NCI-H2171 (cell line): ENCODE measurements at places on chromosomes 2 and 18.

DNA sequence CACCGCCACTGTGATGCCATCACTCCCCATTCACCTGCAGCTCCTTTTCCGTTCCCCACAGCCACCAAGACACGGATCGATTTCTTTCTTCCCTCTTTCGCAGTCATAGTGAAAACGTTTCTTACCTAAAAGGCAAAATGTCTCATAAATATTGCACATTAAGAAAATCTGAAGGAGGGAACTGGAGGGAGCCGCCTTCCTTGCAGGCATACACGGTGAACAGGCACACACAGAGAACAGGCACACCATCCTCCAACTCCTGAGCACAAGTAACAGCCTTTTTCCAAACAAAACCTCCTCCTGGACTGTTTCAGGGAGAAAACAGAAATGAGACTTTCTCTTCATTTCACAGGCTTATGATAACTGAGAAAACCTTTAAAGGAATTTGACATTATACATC, 17.0 kb downstream of the MRPS5 start:
- no peak for DNase-seq

DNA sequence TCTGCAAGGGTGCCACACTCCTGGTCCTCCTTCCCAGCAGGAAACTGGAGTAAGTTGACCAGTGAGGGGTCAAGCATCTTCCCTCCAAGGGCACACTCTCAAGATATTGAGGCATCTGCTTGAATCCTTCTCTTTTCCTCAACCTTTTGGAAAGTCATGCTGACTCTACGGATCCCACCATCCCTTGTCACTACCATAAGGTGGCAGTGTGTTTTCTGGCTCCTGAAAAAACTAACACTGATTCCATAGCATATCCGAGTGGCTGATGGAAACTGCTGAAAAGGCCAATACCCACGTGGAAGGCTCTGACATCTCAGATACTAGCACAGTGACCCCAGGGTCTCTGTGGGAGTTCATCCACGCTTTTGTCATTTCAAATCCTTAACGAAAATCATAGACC, 37.1 kb downstream of the GPR45 start:
- DNase-seq, result no peak

- peak; percentile 2 for DNase-seq
Observed at GRCh38 chr2:142603759-142604158, 273.7 kb upstream of the KYNU start.

DNA sequence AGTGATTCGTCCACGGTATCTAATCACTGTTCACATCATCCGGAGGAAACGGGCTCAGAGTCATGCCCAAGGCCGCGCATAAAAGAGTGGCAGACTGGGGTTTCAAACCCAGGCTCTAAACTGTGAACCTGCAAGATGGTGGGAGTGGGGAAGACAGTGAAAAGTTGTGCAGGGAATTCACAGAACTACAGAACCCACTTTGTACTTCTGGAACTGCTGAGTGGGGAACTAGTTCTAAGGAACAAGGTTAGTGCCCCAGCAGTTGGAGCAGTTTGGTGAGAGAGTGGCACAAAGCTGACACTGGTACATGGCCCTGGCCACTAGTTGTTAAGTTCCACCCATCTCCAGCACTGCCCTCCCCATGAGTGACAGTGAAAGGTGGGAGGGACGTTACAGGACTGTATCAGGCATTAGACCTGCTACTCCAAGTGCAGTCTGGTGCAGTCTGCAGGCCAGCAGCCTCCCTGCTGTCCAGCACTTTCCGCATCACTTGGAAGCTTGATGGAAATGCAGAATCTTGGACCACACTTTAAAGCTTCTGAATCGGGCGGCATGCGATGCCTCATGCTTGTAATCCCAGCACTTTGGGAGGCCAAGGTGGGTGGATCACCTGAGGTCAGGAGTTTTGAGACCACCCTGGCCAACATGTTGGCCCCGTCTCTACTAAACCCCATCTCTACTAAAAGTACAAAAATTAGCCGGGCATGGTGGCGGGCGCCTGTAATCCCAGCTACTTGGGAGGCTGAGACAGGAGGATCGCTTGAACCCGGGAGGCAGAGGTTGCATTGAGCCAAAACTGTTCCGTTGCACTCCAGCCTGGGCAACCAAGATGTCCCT, 47.3 kb downstream of the C2orf42 start:
- DNase-seq, result no peak

- peak; percentile 38 for DNase-seq
Observed at GRCh38 chr18:28147674-28148171, 29.2 kb downstream of the CDH2 start.

DNA sequence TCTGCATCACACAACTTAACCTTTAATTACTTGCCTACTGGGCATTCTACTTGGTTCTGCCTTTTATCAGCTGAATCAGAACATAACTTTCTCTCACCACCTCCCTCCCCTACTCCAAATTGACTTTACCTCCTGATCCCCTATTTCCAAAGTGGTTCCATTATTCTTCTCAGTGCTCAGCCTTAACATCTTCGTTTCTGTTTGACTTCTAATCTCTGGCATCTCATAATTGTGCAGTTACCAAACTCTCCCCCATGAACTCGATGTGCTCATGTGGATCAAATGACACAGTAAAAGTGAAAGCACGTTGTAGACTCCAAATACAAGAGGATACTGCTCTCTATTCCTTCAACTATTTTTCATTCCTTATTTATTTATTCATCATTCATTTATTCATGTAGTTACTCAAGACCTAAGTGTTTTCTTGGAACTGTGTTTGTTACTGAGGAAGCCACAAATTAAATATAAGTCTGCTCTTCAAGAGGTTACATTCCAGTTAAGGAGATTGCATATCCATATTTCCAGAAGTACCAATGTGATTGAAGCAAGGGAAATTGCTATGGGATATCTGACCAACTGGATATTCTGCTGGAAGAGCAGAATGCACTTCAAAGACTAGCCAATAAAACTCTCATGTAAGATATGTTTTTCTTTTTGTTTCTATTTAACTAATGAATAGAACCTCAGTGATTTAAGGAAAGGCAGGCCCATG, 158.8 kb downstream of the TMEFF2 start:
- DNase-seq, result no peak

DNA sequence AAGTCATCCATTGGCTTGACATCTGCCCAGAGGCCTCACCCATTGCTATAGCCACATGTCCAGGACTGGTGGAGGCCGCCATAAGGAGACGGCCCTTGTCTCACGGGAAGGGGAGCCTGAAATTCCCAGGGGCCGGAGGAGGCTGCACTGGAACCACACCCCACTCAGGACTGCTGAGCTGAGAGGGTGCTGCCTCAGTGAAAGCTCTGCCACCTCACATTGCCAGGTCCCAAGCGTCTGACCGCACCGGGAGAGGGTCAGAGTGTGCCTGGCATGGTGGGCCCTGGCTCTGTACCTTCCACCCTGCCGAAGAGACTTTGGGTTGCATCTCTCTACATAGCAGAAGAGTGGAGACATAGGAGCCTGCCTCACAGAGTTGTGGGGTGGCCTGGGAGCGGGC, 134.1 kb upstream of the GLI2 start:
- DNase-seq, result no peak

- DNase-seq, result no peak
Observed at GRCh38 chr2:51960841-51961335, 929.0 kb upstream of the NRXN1 start.

- DNase-seq, result no peak
Observed at GRCh38 chr2:158009399-158009798, 92.3 kb upstream of the UPP2 start.

GRCh38 chr2:136016836-136017235, 31.4 kb upstream of the DARS1 start:
- DNase-seq, result no peak

DNA sequence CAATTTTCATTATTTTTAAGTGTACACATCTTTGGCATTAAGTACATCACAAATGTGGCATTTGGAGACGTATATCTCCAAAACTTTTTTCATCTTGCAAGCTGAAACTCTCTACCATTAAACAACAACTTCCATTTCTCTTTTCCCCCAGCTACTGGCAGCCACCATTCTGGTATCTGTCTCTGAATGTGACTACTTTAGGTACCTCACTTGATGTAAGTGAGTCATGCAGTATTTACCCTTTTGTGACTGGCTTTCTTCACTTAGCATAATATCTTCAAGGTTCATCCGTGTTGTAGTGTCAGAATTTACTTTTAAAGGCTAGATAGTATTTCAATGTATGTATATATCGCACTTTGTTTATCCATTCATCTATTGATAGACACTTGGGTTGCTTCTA, 17.0 kb downstream of the BABAM2 start:
- DNase-seq, result no peak

- no peak for DNase-seq
Observed at GRCh38 chr2:238082151-238082550, 18.0 kb upstream of the ESPNL start.

- DNase-seq, result no peak
Observed at GRCh38 chr2:69789772-69790600, 39.5 kb upstream of the GMCL1 start.

DNA sequence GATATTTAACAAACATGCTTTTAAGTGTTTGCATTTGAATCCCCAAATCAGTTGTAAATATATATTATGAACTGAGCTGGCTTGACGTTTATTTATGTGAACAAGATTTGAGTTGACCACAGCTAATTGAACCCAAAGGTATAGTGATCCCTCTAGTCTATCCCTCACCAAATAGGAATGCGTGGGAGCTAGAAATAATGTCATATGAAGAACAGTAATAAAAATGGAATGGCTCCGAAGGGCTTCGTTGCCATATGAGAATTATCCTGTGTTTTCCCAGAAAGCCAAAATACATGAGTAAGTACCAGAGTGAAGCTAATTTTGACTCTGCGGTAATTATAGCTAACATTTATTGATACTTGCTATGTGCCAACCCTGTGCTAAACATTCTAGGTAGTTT, 142.7 kb downstream of the ADCYAP1 start:
- DNase-seq, result no peak

DNA sequence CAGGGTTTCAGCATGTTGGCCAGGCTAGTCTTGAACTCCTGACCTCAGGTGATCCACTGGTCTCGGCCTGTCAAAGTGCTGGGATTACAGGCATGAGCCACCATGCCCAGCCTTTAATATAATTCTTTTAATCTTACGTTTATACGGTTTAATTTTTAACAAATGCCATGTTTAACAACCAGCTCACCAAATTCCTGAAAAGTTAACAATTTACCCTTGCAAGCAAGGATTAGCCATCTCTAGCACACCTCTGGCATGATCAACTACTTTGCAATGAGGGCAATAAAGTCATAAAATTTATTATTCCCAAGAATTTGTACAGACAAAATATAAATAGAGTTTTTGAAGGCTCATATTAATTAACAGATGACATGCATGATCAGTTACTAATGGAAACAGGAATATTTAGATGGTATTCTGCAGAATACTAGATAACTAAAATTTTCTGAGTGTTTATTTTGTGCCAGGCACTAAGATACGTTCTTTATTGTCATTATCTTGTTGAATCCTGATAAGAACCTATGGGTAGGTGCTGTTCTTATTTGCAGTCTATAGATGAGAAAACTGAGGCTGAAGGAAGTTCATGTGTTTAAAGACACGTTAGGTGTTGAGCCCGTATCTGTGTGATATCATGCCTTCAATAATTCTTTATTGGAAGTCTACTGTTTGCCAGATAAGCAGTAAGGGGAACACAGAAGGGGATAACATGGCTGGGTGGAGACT, 190.1 kb downstream of the CDCA7 start:
- DNase-seq, result no peak

DNA sequence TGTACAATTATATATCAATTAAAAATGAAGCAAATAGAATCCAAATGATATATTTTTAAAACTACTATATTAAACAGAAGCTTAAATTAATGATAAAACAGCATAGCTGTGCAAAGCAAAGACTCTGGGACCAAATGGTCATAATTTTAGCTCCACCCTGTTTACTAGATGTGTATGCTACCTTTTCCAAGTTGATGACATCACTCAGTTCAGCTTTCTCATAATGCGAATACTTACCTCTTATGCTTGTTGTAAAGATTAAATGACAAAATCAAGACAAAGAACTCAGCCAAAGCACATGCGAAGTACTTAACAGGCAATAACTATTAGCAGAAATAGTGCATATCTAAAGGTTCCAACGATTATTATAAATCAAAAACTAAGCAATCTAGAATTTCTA, 51.6 kb downstream of the LNPK start:
- DNase-seq, result no peak

DNA sequence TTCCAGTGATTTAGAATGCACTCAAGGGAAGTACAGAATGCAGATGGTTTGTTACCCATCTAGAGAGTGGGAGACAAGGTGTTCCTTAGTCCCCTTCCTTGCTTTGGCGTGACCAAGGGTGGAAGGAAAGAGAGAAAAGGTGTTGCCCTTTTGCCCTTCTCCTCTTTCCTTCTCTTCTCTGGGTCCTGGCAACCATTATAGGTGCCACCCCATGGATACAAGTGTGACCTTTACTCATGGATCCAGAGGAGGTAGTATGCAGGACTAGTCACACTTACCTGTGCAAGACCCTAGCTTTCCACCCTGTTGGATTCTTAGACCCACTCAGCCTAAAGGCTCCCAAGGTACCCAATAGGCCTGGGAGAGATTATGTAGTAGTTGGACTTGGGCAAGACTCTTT, 11.6 kb upstream of the RBFA start:
- no peak for DNase-seq

- no peak for DNase-seq
Observed at GRCh38 chr2:122525336-122525735, 769.9 kb downstream of the TSN start.

DNA sequence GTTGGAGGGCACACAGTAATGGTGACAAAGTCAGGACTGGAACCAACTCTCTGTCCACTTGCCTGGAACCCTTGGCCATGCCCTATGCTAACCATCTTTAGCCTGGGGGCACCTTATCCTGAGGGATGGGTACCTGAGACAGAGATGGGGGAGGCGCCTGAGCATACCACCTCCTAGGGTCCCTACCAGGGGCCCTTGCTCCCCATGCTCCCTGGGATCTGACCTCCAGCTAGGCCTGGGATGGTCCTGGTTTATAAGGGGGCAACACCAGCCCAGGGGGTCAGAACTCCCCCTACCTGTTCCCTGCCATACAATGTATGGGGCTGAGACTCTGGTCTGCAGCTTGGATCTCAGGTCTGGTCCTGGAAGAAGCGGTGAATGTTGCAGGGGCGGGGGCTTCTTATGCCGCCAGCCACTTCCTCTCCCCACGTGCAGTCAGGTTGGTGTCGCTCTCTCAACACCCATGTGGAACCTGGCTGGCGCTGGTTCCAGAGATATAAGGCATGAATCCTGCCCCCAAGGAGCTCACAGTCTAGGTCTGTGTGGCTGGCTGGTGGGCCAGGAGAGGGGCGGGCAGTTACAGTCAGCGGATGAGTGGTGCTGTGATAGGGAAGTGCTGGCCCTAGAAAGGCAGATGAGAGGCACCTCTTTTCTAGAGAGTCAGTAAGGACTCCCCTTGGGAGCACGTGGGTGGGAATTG, 3.8 kb upstream of the TOGARAM2 start:
- DNase-seq, result no peak

- DNase-seq, result no peak
Observed at GRCh38 chr18:30446605-30447004, 595.9 kb downstream of the DSC3 start.

DNA sequence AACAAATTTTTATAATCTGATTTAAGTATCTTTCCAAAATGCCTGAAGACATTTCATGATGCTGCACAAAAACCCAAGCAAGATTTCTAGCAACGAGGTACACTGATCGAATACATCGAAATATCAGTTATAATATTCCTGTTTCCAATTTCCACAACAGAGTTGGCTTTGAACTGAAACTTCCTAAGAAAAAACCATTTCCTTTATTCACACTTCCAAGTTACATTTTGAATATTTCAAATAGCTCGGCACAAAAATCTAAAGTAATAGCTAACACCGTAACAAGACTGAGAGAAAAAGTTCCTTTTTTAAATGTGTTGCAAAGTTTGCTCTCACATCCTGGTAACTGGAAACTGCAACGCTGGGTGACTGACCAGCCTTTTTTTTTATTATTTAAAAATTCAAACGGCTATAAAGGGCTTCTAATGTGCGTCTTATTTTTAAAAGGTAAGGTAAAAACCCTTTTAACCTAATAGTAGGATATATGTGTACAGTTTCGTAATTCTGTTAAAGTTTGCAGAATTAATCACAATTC, 1.7 kb downstream of the HNRNPLL start:
- DNase-seq, result no peak
